ENCODE measurements at places on chromosomes 1 and 21. TPM values are rescaled to one million over a fixed set of nuclear protein-coding genes. Genes with fewer than 3 reads are reported as not detected.

The EIF2D gene
- 88.7 TPM for total RNA-seq

DNA sequence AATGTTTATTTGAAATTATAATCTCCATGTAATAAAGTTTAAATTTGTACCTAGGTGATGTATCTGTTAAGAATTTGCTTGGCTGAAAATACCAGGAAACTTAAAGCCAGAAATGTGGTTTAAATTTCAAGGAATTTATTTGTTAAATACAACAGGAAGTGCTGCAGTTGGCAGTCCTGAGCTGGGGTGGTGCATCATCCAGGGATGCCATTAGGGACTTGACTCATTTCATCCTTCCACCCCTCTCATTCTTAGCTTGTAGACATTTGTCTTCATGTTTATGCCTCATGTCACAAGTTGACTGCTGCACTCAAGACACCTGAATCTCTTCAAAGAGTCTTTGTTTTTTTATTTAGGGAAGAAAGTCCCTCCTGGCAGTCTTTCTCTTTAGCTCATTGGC lies 175.9 kb downstream of the LHX8 start:
- H3K36me3 ChIP-seq: no peaks in the 10 kb centered on the region
- no peaks in the 10 kb centered on the region for H3K4me1 ChIP-seq
- no peak overlapping the region for H3K27ac ChIP-seq
- no peak overlapping the region for H3K4me3 ChIP-seq

DNA sequence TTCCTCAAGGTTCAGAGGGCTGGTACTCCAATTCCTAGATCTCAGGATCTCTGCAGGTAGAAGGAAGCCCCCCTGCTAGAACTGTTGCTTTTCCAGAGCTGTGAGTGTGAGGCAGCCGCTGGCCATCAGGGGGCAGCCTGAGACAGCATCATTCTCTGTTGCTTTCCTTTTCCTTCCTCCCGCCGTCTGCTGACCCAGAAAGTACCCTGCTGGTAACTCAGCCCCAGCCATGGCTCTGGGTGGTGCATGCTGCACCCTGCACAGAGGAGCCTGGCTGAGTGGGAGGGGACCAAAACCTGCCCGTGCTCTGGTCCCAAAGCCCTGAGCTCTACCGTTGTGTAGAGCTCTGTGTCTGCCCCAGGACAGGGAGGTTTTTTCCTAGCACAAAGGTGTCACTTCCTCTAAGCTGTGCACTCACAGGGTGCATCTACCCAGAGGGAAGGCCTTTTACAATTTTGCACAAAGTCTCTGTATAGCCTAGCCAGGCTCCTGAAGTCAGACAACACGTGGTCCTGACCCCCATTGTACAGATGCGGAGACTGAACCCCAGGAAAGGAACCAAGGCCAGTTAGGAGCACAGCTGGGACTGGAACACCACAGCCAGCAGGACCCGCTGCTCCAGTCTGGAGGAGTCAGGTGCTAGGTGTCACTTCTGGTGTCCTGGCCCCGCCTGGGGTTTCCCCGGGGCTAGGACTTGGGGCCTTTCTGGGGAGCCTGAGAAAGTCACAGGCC lies 5.6 kb upstream of the FAM131C start:
- peak overlapping the region; percentile 35 for H3K4me3 ChIP-seq
- H3K36me3 ChIP-seq: no peaks in the 10 kb centered on the region
- H3K27me3 ChIP-seq: peaks cover 3% of the 10 kb centered on the region
- peak; percentile 63 for DNase-seq
- peaks cover 14% of the 10 kb centered on the region for H3K4me1 ChIP-seq
- no peak overlapping the region for H3K27ac ChIP-seq

DNA sequence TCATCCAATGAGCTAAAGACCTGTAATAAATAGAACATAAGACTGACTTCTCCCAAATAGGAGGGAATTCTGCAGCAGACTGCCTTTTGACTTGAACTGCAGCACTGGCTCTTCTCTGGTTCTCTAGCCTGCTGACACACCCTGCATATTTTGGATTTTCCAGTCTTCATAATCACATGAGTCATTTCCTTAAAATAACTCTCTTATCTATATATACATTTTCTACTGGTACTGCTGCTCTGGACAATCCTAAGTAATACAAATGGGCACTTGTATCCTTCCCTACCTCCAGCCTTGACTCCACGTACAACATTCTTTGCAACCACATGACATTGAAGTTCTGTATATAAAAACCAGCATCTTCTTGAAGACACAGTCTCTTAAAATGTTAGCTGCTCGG lies 429.4 kb upstream of the TMPRSS15 start:
- no peaks in the 10 kb centered on the region for H3K36me3 ChIP-seq
- H3K27me3 ChIP-seq: no peaks in the 10 kb centered on the region
- no peaks in the 10 kb centered on the region for H3K4me1 ChIP-seq
- H3K4me3 ChIP-seq: no peak overlapping the region
- no peak overlapping the region for H3K27ac ChIP-seq

Measured in CD8-positive, alpha-beta memory T cell (primary cell).